ENCODE measurements at places on chromosomes 2 and 18. TPM values are rescaled to one million over a fixed set of nuclear protein-coding genes. Genes with fewer than 3 reads are reported as not detected.

PDE1A gene
- total RNA-seq, result not detected

DNA sequence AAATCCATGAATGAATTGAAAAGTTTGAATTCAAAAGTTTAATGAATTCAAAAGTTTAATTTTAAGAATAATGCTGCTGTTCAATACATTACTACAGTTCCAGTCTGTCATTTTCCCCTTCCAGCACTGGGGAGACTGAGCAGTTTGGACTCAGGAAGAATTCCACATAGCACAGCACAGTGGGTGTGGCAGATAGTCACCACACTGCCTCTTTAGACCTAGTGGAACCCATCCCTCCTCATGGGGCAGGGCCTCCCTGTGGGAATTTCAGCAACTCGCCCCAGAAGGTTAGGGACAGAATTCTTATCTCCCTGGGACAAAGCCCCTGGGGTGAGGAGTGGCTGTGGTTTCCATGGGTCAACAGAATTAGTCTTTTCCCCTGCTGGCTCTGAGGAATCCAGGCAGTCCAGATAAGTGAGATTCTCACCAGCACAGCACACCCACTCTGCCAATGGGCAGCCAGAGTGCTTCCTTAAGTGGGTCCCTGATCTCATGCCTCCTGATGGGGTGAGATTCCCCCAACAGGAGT lies 442.0 kb upstream of the SYT4 start:
- no peak for DNase-seq

DNA sequence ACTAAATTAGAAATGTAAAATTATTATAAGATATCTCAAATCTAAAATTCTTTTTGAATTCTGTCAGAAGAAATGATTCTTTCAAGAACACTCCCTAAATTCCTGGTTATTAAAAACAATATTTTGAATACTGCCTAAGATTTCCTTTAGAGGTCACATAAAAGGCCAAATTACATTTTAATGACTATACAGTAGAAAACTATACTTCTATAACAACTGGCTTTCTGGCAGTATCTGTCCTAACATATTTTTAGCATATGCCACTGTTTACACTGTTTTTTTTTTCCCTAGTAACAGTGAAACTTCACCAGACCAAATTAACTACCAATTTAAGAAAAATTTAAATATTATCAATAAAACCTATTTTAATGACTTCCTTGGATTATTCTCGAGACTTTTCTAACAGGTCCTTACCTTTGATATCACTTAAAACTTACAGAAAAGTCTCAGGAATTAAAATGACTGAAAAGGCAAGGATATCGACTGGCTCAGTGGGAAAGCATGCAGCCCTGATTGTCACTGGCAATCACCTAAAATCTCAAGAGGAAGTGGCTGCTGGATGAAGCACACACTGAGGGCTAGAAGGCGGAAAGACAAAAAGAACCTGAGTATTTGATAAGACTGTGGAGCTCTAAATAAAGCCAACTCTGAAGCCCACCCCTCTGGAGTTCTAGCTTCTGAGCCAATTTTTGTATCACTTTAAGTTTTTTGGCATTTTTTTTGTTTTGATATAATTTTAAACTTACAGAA lies 59.6 kb downstream of the SPIRE1 start:
- DNase-seq, result peak; percentile 30

SLC8A1 gene
- 0.45 TPM for total RNA-seq

All from activated CD8-positive, alpha-beta T cell treated with anti-CD3 and anti-CD28 coated beads, Interleukin-2, amount 10 ng/mL, durations not matched to agents 7 days and 5 days (primary cell).